ENCODE measurements at places on chromosomes 11 and 22. TPM values are rescaled to one million over a fixed set of nuclear protein-coding genes. Genes with fewer than 3 reads are reported as not detected.

Gene GALNT18
- total RNA-seq = not detected

Gene ARAP1
- total RNA-seq = 76.1 TPM

GRCh38 chr22:39251762-39252460 is 7.1 kb upstream of the PDGFB start:
- no peak for DNase-seq

Gene C1QTNF4
- total RNA-seq = not detected

- DNase-seq = no peak
Observed at GRCh38 chr22:19240813-19241592, 50.5 kb downstream of the CLTCL1 start.

DNA sequence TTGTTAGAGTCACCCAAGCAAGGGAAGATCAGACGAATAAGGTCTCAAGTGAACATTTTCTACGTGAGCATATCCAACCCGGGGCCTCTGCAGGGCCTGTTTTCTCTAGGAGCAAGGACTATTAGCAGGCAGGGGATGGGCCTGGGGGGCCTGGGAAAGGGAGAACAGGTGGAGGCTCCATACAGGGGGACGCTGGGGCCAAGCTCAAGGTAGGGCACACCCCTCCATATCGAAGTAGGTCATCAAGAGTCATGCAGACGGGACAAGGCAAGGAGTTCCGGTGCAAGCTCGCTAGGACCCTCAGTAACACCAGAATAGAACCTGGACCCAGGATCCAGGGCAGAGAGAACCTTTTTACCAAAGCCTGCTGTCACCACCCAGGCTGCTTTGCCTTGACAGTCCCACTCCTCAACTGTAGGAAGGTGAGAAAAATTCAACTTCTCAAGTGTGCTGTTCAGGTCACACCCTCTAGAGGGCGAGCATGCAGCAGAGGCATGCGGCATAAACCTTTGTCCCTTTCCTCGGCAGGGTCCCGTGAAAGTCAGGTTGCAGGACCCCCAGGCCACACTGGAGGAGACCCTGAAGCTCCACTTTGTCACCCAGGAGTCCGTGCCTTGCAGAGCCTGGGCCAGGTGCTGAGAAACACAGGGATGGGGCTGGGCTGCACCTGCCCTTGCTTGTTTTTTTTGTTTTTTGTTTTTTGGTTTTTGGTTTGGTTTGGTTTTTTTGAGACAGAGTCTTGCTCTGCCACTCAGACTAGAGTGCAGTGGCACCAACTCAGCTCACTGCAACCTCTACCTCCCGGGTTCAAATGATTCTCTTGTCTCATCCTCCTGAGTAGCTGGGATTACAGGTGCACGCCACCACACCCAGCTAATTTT is 8.6 kb upstream of the APOBEC3B start:
- peak; percentile 74 for DNase-seq

Gene NXPE1
- total RNA-seq = not detected

GRCh38 chr11:8733852-8734251 is 51.3 kb downstream of the RPL27A start:
- no peak for DNase-seq

- no peak for DNase-seq
Observed at GRCh38 chr22:27903805-27904473, 15.1 kb downstream of the PITPNB start.

DNA sequence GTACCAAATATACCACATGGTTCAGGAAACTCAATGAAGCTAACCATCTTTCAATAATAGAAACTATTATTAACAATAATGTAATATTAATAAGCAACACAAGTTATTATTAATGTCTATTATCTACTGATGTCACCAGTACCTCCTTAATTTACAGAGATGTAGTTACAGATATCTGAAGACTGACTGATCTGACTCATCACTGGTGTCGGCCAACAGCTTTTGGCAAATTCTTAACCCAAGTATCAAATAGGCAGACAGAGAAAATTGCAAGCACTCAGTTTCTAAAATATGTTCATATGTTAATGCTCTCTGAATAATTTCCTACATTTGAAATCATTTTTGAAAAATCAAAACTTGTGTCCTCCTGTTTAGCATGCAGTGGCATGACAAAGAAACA is 100.4 kb upstream of the DDI1 start:
- no peak for DNase-seq

DNA sequence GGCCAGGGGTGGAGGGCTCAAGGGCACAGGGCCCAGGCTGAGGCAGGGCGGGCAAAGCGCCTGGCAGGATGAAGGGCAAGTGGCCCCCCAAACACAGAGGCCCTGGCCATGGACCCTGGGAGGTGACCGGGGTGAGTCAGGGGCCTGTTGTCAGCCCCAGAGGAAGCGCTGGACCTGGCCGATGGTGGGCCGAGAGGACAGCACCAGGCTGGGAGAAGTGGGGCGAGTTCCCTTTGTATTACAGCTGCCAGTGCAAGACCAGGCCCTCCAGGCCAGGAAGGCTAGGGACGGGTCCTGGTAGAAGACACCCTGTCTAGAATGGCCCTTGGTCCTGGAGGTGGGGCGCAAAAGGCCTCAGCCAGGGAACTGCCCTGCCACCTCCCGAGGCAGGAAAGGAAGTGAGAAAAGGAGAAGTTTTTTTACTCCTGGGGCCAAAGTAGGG is 12.8 kb downstream of the CXCR5 start:
- no peak for DNase-seq

Gene OR5P2
- total RNA-seq = not detected

DNA sequence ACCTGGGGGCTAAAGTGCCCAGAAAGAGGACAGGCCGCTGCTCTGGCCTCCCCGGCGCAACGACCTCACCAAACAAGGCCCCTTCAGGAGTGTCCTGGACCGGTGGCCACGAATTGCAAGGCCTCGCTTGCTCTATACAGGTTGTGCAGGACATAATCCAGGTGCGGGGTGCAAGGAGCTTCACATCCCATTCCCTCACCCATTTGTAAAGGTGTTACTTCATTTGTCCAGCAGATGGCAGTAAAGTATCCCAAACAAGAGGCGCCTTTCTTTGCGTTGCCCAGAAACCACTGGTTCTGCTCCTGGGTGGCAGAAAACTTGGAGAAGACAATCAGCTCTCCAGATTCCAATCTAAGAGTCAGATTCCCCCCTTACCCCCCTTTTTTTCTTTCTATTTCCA is 35.9 kb upstream of the PRDM11 start:
- peak; percentile 90 for DNase-seq

GRCh38 chr22:27775087-27775698 is 26.4 kb downstream of the MN1 start:
- no peak for DNase-seq

DNA sequence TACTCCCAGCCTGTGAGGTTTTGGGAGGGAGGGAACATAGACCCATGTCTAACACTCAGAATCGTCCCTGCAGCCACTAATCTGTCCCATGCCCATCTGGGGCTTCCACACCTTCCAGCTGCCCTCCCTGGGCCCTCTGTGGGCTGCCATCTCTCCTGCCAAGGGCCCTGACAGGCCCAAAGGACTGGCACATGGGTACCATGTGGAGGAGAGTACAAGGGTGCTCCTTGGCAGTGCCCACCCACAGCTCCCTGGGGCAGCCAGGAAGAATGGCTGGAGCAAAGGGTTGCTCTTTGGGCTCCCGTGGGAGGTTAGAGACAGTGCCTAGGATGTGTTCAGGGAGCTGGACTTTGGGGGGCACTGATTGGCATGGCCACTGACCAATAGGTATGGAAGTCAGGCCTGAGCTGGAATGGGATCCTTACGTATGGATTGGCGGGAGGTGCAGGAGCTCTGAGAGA is 56.8 kb downstream of the CD82 start:
- peak; percentile 38 for DNase-seq

DNA sequence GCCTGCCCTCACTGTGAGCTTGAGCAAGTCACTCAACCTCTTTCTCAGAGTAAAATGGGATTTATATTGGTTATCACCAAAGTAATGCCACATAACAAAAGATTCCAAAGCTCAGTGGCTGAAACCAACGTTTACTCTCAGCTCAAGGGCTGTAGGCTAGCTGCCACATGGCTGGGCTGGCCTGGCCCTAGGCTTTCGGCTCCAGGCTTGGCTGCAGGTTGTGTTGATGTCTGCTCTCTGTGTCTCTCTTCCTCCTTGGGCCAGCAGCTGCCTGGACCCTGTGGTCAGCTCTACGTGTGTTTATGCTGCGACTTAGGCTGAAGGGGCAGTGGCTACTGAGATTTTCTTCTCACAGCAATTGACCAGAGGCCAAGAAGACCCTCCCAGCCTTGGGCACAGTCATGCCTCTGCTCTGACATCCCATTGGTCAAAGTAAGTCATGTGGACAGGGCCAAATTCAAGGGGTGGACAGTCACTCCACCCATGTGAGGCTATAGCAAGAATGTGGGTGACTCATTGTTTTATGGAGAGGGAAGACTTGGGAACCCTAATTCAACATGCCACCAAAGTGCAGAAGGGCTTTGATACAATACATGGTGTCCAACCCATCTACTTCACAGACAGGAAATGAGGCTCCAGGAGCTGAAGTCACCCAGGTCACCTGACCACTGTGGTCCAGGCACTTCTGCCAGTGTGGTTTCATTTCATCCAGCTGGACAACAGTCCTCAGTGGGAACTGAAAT is 90.6 kb downstream of the TSPAN18 start:
- no peak for DNase-seq

GRCh38 chr11:68932358-68932757 is 28.7 kb downstream of the IGHMBP2 start:
- DNase-seq = no peak

Gene ZPR1
- total RNA-seq = 44.7 TPM

DNA sequence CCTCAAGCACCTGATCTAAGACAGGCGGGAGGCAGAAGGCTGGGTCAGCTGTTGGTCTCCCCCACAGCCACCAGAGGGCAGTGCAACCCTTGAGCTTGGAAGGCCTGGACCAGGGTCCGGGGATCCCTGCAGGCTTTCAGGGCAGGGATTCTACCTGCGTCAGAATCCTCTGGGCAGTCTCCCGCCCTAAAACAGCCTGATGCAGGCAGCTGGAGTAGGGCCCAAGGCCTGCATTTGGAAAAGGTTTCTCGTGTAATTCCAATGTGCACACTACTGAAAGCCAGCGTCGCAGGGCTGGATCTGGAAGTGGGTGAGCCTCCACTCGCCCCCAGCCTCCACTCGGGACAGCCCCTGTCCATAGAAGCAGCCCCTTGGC is 31.8 kb downstream of the BID start:
- DNase-seq = peak; percentile 88

Gene OR51B4
- total RNA-seq = not detected

DNA sequence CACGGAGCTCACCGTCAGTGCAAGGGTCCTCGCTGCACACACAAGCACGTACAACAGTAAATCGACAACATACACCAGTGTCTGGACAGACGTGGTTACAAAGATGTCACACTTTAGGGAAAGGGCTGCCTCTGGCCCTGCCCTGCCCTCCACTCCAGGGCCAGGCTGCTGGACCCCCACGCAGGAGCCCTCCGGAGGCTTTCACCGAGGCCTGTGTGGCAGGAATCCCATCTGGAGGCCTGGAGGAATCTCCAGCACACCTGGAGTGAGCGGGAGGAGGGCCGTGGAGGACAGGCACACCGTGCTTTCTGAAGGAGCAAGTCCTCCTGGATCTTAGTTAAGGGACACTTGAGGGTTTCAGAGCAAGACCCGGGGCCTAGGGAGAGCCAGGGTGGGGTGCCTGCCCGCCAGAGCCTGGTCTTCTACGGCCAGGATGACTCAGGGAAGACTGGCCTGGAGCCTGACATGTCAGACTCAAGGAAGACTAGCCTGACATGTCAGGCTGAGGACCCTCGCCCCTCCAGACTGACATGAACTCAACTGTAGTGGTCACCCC is 2.1 kb upstream of the PIM3 start:
- no peak for DNase-seq

- DNase-seq = no peak
Observed at GRCh38 chr22:38108561-38109319, 1.7 kb downstream of the BAIAP2L2 start.

Gene APLNR
- not detected for total RNA-seq

Gene SLC22A25
- not detected for total RNA-seq

Gene FAM180B
- not detected for total RNA-seq

GRCh38 chr11:69180226-69180625 is 24.5 kb downstream of the SMIM38 start:
- no peak for DNase-seq

Gene OR4D5
- total RNA-seq = not detected

GRCh38 chr11:83782329-83782728 is 496.2 kb upstream of the CCDC90B start:
- no peak for DNase-seq

- DNase-seq = no peak
Observed at GRCh38 chr11:128854841-128855240, 12.3 kb downstream of the KCNJ1 start.

DNA sequence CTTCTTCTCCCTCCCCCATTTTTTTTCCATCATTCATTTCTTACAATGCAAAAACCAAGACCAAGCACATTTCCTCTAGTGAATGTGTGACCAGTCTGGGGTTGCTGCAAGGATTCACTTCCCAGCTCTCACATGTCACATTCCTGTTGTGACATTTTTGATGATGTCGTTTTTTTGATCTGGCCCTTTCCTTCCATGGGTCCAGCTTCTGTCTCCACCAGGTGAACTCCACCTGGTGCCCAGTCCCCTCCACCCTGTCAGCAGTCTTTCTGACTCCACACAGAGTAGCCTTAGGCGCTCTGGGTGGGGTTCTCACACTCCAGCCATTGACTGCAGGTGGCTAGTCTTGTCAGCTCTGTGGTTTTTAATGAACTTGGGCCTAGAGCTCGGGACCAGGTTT is 15.6 kb downstream of the PANX1 start:
- no peak for DNase-seq

Gene P2RX3
- total RNA-seq = not detected

DNA sequence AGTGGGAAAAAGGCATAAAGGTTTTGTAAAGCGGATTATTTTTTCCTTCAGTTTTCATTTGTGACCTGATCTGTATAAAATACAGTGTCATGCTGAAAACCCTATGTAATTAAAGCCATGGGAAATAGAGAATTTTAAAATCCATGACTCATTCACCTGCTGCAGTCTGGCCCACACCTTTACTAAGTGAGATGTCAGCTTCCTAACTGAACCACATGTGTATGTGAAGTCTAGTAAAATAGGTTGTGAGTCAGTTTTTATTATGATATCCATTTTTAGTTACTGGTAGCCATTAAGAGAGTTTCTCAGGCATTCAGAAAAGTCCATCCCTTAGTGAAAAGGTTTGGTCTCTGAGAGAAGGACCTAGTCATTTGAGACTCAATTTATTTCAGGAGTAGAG is 60.9 kb downstream of the TRIM44 start:
- no peak for DNase-seq

Gene UBQLN3
- 0.37 TPM for total RNA-seq

Gene PKDREJ
- total RNA-seq = not detected

Data from Karpas-422 (cell line).